CD4-positive, alpha-beta T cell treated with Interleukin-15 for 4 hours (primary cell): ENCODE measurements at places on chromosomes 1 and 21.

- no peak for DNase-seq
Observed at GRCh38 chr1:241899210-241899609, 51.2 kb downstream of the EXO1 start.

DNA sequence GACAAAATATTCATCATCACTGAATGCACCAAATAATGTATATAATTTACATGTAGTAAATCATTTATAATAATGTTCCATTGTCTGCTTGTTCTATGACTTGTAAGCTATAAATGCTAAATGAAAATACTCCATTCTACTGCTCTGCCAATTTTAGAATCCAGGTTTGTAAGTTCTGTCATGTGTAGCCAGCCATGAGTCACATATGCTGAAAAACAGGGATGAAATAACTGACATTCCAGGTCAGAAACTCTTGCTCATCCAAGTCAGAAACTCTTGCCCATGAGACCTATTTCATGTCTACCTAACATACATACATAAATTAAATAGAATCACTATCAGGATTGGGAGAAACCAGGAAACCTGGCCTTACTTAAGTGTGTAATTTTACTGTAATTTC, 95.6 kb downstream of the ASH1L start:
- no peak for DNase-seq

GRCh38 chr1:54768093-54768492, 3.8 kb upstream of the PARS2 start:
- DNase-seq, result no peak

- DNase-seq, result no peak
Observed at GRCh38 chr1:62355095-62355494, 35.9 kb upstream of the KANK4 start.

- DNase-seq, result no peak
Observed at GRCh38 chr21:27365394-27365793, 398.5 kb upstream of the ADAMTS5 start.

- DNase-seq, result no peak
Observed at GRCh38 chr1:3625151-3625907, 514 bp downstream of the TPRG1L start.

- no peak for DNase-seq
Observed at GRCh38 chr1:67983867-67984266, 66.6 kb downstream of the DIRAS3 start.

DNA sequence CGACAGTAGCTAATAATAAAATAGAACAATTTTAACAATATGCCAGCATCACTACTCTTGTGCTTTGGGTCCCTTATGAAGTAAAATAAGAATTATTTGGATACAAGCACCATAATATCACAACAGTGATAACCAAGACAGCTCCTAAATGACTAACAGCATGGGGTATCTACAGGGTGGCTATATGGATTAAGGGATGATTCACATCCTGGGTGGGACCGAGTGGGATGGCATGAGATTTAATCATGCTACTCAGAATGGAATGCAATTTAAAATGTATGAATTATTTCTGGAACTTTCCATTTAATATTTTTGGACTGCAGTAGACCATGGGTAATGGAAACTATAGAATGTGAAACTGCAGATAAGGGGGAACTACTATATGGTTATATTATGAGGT, 28.1 kb upstream of the B3GALNT2 start:
- no peak for DNase-seq

DNA sequence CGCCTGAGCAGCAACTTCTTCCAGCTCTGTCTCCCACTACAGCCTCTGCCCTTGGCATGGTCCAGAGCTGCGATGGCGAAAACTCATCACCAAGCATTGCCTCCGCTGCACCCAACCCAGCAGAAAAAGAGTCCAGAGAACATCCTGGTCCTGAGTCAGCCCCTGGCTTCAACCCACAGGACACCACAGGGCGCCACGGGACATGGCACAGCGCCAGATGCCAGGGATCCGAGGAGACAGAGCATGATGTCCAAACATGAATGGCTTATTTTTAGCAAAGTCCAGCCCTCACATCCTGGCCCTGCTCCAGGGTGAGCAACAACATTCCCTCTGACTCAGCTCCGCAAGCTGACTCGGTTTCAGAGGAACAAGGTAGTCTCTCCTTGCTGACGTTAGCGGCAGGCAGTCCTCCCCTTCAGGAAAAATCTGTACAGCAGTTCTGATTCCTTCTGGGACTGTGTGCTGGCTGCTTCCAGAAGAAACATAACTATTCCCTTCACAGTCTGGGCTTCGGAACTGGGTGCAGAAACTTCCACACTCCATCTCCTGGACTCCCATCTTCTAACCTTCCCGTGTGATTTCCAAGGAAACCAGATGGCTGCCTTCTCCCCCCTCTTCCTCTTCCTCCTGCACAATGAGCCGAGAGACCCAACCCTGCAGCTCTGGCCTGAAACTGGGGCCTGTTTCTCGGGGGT, 131.3 kb downstream of the TOMM20 start:
- DNase-seq, result no peak

GRCh38 chr1:99723251-99723650, 43.2 kb downstream of the FRRS1 start:
- DNase-seq, result no peak

DNA sequence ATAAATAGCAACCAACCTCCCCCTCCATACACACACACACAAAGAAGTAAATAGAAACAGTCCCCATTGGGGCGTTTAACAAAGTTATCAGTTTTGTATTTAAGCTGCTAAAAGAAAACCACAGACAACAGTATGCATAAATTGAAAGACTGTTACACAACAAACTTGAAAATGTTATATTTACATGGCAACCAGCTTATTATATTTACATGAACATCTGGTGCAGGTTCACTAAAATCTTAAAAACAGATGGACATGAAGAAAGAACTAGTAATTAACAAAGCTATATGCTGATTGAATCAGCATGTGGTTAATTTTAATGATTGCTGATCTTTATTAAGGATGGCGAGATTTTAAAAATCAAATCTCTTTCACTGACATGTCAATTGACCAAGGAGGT, 384.7 kb downstream of the LRRIQ3 start:
- no peak for DNase-seq

GRCh38 chr21:43827015-43827611, 37.7 kb downstream of the RRP1 start:
- DNase-seq, result no peak

DNA sequence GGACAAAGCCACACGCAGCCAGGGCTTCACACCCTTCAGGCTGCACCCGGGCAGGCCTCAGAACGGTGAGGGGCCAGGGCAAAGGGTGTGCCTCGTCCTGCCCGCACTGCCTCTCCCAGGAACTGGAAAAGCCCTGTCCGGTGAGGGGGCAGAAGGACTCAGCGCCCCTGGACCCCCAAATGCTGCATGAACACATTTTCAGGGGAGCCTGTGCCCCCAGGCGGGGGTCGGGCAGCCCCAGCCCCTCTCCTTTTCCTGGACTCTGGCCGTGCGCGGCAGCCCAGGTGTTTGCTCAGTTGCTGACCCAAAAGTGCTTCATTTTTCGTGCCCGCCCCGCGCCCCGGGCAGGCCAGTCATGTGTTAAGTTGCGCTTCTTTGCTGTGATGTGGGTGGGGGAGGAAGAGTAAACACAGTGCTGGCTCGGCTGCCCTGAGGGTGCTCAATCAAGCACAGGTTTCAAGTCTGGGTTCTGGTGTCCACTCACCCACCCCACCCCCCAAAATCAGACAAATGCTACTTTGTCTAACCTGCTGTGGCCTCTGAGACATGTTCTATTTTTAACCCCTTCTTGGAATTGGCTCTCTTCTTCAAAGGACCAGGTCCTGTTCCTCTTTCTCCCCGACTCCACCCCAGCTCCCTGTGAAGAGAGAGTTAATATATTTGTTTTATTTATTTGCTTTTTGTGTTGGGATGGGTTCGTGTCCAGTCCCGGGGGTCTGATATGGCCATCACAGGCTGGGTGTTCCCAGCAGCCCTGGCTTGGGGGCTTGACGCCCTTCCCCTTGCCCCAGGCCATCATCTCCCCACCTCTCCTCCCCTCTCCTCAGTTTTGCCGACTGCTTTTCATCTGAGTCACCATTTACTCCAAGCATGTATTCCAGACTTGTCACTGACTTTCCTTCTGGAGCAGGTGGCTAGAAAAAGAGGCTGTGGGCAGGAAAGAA, 8.1 kb downstream of the PSRC1 start:
- no peak for DNase-seq

DNA sequence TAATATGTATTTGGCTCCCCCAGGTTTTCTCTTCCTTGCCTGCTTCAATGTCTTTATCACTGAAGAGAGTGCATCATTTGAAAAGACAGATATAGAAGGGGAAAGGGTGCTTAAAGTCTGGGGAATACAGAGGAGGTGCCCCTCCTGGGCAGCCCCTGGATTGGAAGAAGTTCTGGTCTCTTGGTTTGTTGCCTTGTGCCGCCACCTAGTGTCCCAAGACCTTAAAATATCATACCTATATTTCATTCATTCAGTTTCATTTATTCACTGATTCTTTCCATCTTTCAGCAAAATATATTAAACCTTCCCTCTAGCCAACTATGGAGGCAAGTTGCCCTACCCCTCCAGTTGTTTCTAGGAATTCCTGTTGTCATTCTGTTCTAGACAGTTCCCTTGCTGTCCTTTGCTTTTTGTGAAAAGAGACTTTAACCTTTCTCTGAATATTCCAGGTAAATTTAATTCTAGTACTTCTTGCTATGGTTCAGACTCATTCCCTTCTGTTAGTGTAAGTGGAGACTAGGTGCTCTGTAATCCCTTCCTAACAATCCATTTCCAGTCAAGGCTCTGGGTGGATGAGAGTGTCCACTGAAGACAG, 56.1 kb downstream of the MEF2D start:
- peak; percentile 16 for DNase-seq

DNA sequence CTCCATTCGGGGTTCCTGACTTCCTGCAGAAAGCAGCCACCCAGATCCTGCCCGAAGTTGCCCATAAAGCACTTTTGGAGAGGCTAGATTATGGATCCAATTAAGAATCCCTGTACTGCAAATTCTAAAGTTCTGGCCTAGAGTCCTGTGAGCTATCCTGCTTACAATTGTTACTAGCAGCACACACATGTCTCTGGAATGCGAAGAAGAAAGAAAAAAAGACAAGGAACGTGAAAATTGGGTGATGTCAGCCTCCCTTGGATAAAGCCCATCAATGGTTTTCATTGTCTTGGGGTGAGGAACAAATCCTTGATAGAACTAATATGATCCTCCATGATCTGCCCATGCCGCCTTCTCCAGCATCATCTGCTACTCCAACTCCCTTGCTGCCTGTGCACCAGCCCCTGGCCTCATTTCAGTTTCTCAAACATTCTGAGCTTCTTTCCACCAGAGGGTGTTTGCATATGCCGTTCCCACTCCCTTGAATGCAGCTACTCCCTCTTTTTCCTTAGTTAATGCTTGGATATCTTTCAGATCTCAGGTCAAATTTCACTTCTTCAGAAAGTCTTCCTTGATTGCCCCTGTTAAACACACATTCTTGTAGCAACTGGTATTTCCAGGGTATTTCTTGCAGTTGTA, 94.0 kb downstream of the ST6GALNAC5 start:
- no peak for DNase-seq

DNA sequence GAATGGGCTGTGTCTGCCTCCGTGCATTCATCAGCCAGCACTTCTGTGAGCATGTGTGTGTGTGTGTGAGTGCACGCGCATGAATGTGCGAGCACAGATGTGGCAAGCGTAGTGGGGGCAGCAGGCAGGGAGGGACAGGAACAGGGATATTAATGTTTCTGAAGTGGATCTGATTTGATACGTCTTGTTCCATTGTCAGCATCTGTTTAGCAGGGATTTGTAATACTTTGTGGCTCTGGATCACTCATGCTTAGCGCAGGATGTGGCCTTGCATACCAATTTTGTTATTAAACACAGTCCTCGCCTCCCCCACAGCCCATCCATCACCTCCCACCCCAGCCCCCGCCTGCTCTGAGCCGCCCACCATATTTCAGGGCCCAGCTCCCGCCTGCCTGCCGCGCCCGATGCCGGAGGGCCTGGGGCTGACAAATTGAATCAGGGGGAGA, 52.4 kb downstream of the TMEM53 start:
- DNase-seq, result no peak

- DNase-seq, result no peak
Observed at GRCh38 chr1:166032572-166033371, 134.0 kb downstream of the FAM78B start.

- DNase-seq, result no peak
Observed at GRCh38 chr1:170277985-170278384, 132.2 kb downstream of the NTMT2 start.

DNA sequence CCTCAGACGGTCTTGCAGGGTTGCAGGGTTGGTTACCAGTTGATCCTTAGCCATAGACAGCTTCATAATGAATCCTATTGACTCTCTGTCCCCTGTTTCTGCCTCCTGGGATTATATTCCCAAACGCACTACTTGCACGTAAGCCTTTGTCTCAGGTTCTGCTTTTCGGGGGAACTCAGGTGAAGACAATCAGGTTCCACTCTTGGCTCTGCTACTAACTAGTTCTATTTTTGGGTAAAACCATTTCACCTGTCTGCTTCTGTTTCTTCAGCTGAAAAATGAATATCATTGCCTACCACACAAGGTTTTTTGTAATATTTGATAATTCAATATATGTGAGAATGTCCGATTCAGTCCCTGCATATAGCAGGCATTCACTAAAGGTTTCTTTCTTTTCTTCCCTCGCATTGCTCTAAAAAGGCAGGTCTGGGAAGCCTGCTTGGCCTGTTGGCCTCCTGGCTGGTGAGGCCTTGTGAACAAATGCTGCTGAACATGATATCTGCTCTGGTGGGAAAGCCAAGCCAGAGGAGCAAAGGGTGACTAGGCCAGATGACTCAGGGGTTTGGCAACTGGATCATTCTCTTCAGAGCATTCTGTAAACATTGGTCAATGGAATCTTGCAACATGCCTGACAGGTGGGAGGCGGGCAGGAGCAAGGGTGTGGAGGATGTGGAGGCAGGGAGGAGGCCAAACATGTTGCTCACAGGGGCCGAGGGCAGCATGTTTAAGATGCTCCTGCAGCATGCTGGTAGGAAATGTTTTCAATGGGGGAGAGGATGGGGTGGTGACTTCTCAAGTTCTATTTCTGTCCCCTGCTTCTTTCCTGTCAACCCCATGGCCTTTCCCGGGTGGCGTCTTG, 23.8 kb downstream of the IER5 start:
- no peak for DNase-seq

GRCh38 chr1:7406641-7407543, 364.2 kb upstream of the VAMP3 start:
- DNase-seq, result no peak

DNA sequence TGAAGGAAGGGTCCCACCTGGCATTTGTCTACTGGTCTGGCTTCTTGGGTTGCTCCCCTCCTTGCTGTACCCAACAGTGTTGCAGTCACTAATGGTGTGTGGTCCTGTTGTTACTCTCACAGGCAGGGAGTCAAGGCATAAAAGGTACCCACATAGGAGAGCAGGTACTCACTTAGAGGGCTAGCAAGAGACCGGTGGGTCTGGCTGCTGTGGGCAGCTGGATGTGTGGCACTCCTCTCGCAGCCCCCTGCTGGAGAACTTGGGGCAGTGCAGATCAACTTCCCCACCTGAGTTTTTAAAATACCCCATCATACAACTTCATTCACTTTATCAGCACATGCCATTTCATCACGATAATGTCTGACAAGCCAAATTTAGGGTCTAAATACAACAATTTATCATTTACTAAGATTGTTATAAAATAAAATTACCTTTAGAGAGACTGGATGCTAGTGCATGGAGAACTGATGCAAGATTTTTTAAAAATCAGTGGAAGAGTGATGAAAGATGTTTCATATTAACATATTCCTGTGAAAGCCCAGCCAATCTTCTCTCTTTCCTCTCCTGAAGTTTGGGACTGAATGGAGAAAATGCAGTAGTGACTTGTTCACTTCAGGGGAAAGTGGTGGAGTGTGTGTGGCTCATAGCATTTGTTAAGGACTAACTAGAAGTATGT, 42.8 kb downstream of the ACP6 start:
- peak; percentile 62 for DNase-seq
